ENCODE measurements at places on chromosomes 6 and 20.

- no peak for DNase-seq
Measured at GRCh38 chr6:105894556-105894955, 191.6 kb upstream of the PRDM1 start.

- DNase-seq = peak; percentile 51
Measured at GRCh38 chr6:33633462-33634158, 12.5 kb downstream of the ITPR3 start.

DNA sequence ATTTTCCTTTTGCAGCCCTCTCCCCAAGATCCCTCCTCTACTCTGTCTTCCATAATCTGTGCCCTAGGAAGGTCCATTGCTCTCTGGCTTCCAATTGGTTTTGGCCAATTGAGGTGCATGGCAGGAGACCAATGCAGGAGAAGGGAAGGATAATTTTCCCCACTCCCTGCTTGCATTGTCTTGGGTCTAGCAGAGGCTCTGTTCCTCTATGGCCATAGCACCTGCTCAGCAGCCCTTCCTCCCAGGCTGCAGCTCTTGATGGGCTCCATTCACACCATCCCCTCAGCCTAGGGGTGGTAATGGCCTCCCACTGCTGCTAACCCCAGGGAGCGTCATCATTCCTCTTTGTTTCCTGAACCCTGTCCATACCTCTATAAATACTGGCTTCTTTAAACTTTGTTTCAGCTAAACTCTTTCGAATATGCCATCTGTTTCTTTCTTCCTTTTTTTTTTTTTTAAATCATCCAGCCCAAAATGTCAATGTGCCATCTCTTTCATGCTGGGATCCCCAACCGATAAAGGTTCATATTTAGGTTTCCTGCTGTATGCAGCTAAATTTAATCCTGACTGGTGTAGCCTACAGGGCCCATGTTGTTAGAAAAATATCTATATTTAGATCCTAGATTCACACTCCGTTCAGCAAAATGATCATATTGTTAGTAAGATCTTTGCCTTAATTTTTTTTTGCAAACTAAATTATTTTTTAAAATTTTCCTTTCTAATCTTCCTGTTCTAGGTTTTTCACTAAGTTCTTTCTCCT lies 63.8 kb downstream of the HECA start:
- no peak for DNase-seq

DNA sequence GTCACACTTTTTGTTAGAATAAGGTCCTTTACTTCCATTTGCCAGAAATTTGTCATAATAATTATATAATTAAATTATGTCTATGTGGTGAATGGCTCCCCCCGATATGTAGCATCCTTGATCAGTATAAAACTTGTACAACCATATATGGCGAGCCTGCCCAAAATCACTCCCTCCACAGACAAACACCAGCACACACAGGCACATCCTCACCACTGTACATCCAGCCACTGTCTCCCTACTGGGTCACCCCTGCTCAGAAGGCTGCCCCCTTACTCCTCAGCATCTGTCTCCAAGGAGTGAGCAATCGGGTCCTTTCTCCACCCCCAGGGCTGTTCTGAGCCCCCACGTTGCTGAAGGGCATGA lies 87.0 kb upstream of the MYL9 start:
- no peak for DNase-seq

DNA sequence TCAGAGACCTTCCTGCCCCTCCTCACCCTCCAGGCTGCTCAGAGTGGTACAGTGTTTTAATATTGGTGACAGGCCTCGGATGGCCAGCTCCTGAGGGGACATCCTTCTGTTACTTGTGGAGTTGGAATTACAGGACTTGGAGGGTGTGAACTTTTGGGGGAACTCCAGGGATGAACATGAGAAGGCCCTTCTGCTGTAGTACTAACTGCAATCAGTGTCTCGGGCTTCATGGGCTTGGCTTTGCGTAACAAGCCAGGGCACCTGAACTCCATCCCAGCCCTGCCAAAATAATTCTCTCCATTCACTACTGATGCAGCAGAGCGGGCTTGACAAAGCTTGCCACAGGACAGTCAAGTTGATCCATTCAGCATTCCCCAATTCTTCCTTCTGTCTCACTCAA lies 28.6 kb downstream of the SLC22A23 start:
- DNase-seq = no peak

- no peak for DNase-seq
Measured at GRCh38 chr6:90347411-90347851, 50.8 kb upstream of the BACH2 start.

DNA sequence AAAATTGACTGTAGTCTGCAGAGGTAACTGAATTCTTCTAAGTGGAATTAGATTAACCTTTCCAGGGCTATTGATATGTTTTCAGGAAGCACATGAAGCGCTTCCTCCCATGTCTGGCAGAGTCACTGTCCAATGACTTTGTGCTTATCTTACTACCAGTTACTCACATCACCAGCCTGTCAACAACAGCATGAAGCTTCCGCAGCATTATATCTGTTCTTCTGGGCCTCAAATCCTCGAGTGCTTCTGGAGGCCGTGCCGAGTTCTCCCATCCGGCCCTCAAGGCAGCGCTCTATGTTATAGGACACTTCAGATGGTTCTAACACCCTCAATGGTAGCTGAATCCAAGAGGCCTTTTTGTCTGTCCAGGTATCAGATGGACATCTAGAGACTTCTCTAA lies 33.2 kb downstream of the PSMG4 start:
- DNase-seq = no peak

DNA sequence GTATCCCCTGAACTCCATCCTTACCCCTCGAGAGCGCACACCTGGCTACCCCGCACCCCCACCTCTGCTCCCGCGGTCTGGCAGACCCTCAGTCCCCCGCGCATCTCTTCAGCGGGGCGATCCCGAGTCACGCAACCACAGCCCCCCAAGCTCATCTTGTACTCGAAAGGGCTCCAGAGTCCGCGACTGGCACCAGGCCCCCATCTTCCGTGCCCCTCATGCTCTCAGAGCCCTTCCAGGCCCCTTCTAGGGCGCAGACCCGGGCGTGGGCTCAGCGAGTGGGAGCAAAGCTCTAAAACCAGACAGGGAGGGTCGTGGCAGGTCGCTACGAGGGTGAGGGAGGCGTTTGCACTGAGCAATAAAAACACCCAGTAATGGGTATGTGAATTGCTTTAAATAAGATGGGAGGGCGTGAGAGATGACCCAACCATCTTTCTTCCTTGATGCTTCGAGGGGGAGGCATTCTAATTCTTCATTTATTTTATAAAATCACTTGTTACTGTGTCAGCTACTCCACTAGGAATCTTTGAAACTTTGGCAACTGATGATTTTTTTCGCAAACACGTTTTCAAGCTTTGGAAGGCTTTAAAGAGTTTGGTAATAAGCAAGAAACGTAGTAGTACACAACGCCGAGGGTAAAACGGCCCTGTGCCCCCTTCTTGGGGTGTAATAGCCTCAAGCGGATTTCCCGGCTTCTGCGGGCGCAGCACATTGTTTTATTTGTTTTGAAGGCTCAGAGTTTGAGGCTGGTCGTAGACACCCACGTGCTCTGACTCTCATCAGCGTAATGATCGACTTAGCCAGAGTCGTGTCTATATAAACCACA lies 42.6 kb upstream of the SUPT3H start:
- peak; percentile 33 for DNase-seq
